ENCODE measurements at places on chromosomes 1 and 21. TPM values are rescaled to one million over a fixed set of nuclear protein-coding genes. Genes with fewer than 3 reads are reported as not detected.

- DNase-seq, result no peak
Observed at GRCh38 chr1:171711643-171712042, 30.2 kb downstream of the VAMP4 start.

Gene CRYAA
- total RNA-seq, result not detected

Gene PPM1J
- not detected for total RNA-seq

Gene COL8A2
- total RNA-seq, result 0.26 TPM

Gene SAMD13
- not detected for total RNA-seq

- no peak for DNase-seq
Observed at GRCh38 chr1:24415910-24416665, 486 bp downstream of the NIPAL3 start.

Gene AMY1C
- not detected for total RNA-seq

Measured in CD4-positive, alpha-beta memory T cell (primary cell).